ENCODE measurements at places on chromosomes 1 and 21.

GRCh38 chr1:228998179-228998578 is 262.9 kb downstream of the RHOU start:
- no peak for DNase-seq

GRCh38 chr1:111690306-111690617 is 48.9 kb downstream of the INKA2 start:
- DNase-seq = no peak

GRCh38 chr1:109881906-109882287 is 28.8 kb upstream of the CSF1 start:
- DNase-seq = no peak

- no peak for DNase-seq
These were observed 923.1 kb upstream of the NEGR1 start for GRCh38 chr1:73205294-73205973.

DNA sequence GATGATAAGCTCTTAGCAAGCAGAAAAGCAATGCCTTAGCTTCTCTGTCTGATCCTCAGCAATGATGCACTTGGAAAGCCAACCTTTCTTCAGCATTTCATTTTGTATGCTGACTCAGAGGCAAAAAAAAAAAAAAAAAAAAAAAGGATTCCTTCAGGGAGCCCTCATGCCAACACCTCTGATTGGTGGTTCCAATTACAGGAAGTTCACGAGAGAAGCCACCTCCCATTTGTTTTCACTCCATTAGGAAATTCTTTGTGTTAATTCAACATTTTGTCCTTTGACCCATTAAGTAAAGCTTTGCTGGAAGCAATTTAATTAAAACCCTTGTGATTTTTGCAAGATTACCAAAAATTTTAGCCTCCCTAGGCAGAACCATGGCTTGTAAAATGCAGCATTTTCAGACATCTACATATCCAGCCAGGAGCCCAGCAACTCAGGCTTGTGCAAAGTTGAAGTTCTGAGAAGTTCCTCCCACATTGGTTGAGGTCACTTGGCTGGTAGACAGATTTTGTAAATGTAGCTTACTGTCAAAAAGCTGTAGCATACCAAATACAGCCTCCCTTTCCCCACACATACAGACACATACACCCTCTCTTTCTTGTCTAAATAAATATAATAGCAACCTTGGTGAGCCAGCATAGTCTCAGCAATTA is 27.1 kb upstream of the VTCN1 start:
- DNase-seq = no peak
